ENCODE measurements at places on chromosomes 5 and 9.

DNA sequence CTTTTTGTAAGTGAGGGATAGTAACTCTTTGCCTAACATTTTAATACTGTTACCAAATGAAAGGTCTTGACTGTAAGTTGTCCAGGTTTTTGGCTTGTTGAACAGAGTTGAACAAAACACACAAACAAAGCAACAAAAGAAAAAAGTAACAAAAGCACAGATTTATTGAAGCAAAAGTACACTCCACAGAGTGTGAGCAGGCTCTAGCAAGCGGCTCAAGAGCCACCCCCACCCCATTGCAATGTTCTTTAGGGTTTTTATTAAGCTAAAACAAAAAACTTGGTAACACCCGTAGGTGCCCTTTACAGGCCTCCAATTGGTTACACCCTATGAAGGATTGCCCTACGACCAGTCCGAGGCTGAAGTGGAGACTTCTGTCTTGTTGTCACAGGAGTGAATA, 197.4 kb upstream of the MAP3K1 start:
- DNase-seq = no peak

- no peak for DNase-seq
Measured at GRCh38 chr9:128903871-128904620, 16.7 kb upstream of the PHYHD1 start.

DNA sequence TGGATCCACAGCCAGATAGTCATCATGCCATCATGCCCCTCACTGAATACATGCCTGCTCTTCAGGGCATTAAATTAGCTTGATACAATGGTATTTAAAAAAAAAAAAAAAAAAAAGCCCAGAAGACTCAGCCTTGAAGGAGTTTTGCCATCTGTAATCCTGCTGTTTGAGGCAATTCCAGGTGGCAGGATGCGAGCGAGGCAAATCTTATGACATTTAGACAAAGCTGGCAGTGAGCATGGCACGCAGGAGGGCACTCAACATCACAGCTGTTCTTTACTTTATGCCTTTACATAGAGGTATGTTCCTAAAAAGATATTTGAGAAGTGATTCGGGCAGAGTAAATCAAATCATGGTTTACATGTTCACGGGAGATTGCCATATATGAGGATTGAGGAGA, 692.0 kb upstream of the DMAC1 start:
- no peak for DNase-seq

- no peak for DNase-seq
Measured at GRCh38 chr9:112326194-112326593, 7.2 kb downstream of the PTBP3 start.

GRCh38 chr5:168427224-168427623, 59.0 kb upstream of the RARS1 start:
- no peak for DNase-seq

- DNase-seq = no peak
Measured at GRCh38 chr9:38228331-38229103, 159.5 kb upstream of the SHB start.

- DNase-seq = no peak
Measured at GRCh38 chr9:129994882-129995281, 48.1 kb downstream of the FNBP1 start.

GRCh38 chr9:135812961-135813360, 94.4 kb downstream of the CAMSAP1 start:
- no peak for DNase-seq
